Caudate nucleus (tissue), 63 donors: ENCODE measurements at places on chromosomes 12 and 14.

DNA sequence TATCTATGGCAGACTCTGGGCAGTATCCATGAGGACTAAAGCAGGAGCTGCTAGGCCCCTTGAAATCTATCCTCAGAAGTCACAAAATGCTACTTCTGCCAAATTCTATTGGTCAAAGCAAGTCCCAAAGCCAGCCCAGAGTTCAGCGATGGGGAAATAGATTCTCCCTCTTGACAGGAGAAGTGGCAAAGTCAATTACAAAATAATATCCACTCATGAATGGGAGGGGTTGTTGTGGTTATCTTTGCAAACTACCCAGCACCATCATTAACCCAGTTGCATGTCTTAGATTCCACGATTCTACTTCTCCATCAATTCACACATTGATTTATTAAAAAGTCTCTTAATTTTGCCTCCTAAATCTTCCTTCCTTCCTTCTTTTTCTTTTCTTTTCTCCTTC is 30.7 kb upstream of the STXBP6 start:
- DNase-seq: no peak

- DNase-seq: no peak
Observed at GRCh38 chr12:96585977-96586376, 96.6 kb downstream of the CFAP54 start.

DNA sequence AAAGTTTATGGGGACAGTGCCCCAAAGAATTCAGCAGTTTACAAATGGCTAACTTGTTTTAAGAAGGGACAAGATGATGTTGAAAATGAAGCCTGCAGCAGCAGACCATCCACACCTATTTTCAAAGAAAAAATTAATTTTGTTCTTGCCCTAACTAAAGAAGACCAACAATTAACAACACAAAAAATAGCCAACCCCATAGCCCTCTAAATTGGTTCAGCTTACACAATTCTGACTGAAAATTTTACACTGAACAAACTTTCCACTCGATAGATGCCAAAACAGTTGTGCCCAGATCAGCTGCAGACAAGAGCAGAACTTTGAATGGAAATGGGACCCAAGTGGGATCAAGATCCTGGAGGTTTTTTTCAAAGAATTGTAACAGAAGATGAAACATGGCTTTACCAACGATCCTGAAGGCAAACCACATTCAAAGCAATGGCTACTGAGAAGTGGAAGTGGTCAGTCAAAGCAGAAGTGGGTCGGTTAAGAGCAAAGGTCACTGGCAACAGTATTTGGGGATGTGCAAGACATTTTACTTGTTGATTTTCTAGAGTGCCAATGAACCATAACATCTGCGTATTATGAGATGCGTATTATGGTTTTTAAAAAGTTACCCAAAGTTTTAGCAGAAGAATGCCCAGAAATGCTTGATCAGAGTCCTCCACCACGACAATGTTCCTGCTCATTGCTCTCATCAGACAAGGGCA is 30.0 kb downstream of the SLC39A9 start:
- no peak for DNase-seq

GRCh38 chr14:86815341-86815740 is 1177.6 kb downstream of the GALC start:
- no peak for DNase-seq

- DNase-seq: no peak
Observed at GRCh38 chr12:1519642-1520041, 74.7 kb downstream of the FBXL14 start.

DNA sequence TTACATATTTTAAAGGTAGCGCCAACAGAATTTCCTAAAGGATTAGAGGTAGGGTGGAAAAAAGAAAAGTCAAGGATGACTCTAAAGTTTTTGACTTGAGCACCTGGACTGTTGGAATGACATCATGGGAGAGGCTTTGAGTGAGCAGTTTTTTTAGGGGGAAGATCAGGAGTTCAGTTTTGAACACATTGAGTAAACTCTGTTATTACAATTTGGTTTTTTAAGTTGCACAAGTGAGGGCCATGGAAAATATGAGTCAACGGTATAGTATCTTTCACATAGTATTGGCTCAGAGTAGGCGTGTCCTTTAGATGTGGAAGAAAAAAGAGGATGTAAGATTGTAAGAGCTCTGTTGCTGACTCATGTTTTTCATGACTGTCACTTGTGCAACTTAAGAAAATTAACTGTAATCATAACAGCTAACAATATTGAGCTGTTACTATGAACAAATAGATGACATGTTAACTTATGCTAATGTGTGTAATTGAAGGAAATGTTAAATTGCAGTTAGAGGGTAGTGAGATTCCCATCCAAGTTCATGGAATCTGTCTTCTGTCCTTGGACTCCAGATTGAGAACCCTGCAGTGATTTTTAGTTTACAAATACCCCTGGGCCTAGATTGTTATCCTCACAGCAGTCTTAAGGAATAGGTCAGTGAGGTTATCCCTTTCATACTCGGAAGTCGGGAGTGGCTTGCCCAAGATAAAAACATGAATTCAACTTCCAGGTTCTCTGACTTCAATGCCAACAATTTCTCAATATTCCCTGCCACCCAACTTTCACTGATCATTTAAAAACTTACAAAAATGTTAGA is 48.2 kb upstream of the ATP2B1 start:
- DNase-seq: no peak

GRCh38 chr12:29655861-29656260 is 127.9 kb downstream of the TMTC1 start:
- no peak for DNase-seq

DNA sequence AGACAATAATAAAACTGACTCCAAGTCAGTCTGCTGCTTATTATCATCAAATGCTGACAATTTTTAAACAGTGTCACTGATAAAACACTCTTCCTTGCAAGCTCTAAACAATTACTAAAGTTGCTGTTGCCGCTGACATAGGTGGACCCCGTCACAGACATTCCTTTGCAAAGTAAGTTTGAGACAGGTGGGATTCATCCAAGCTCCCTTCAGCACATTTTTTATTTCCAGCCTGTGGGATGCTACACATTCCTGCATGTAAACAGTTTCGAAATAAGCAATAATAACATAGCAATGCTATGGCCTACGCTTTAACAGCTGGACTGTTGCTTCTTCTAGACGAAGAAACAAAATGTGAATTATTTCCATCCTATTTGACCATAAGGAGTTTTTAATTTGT is 85.4 kb upstream of the HIF1A start:
- DNase-seq: no peak

DNA sequence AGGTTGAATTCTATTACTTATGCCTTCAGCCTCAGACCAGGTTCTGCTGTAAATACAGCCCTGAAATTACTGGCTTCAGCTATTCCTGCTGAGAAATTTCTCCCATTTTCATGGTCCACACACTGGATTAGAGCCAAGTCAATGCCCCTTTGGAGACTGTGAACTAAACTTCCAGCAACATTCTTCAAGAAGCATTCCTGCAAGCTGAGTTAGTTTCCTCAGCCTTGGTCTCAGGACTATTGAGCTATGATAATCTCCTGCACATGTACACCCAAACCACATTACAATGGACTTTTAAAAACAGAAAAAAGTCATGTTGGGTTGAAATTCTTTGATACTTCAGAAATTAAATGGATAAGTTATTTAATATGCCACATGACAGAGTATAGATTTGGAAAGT is 58.0 kb upstream of the AVPR1A start:
- DNase-seq: no peak

GRCh38 chr12:20561871-20562270 is 133.3 kb upstream of the SLCO1C1 start:
- no peak for DNase-seq
